ENCODE measurements at places on chromosomes 1 and 21.

GRCh38 chr21:25385341-25385740, 221.9 kb downstream of the MRPL39 start:
- no peaks in the 10 kb centered on the region for H3K27me3 ChIP-seq
- no peaks in the 10 kb centered on the region for H3K36me3 ChIP-seq
- DNase-seq, result no peak
- H3K4me1 ChIP-seq, result peaks cover 7% of the 10 kb centered on the region

DNA sequence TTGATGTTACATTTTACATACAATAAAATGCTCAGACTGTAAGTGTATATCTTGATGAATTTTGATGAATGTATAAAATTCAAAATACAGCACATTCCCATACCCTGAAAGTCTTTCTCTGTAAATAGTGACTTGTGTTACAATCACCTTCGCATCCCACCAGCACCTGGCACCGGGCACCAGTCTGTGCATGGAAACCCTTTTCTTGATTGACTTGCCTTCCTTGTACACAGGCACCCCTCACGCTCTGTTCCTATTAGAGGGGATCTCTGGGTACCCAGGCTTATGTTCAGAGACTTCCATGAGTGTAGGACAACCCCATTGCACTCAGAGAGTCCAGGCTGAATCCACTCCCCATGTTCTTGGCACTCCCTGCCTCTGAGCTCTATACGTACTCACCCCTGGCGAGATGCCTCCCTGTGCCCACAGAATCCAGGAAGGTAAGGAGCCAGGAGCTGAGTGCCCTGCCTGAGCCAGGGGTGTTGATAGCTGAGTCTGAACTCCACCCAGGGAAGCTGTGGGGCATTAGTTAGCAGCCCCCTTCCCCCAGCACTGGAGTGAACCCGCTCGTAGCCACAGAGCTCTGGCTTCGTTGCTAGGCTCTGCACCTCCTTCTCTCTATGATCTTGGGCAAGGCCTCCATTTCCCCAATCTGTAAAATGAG, 22.5 kb upstream of the PKP1 start:
- no peak overlapping the region for H3K27ac ChIP-seq
- H3K27me3 ChIP-seq, result peaks cover 38% of the 10 kb centered on the region
- H3K4me3 ChIP-seq, result no peak overlapping the region
- H3K36me3 ChIP-seq, result no peaks in the 10 kb centered on the region
- no peaks in the 10 kb centered on the region for H3K4me1 ChIP-seq

GRCh38 chr1:176809292-176809691, 346.3 kb downstream of the PAPPA2 start:
- H3K4me3 ChIP-seq, result no peak overlapping the region
- no peaks in the 10 kb centered on the region for H3K4me1 ChIP-seq
- no peak overlapping the region for H3K27ac ChIP-seq
- no peaks in the 10 kb centered on the region for H3K36me3 ChIP-seq
- no peak for DNase-seq
- H3K27me3 ChIP-seq, result peaks cover 6% of the 10 kb centered on the region

DNA sequence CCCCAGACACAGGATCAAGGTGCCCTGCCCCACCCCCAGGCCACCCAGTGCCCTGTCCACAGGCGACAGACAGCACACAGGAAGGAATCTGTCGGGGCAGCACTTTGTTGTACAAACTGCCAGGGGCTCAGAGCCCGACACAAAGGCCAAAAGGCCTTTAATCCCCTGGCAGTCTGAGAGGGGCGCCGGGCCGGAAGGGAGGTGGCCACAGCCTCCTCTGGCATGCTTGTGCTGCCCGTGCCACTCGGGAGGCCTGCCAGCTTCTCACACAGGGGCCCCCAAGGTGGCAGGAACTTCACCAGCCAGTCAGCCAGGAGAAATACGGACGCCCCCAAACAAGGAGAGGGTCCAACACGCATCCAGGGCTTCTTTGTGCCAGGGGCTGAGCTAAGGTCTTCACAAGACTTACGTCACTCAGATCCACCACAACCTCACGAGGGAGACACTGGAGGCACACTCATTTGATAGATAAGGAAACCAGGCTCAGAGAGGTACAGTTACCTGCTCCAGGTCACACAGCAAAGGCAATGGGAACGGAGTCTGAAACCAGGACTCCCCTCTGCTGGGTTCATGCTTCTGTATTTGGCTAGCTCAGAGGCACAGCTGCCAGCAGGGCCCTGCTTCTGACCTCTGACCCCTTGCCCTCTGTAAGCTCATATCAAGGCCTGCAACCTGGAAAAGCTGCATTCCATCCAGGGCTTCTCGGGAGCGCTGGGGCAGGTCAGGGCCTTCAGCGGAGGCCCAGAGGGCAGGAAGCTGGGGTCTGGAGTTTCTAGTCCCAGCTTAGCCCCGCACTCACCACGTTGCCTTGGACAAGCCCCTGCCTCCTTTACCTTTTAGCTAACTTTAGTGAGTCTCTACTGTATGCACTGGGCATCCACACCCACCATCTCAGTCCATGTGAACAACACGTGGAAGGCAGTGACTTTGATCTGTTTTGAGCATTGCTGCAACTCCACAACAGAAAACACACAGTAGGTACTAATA, 34.8 kb downstream of the HSPG2 start:
- H3K27me3 ChIP-seq, result peaks cover 17% of the 10 kb centered on the region
- H3K4me3 ChIP-seq, result no peak overlapping the region
- H3K27ac ChIP-seq, result no peak overlapping the region
- no peak for DNase-seq
- H3K4me1 ChIP-seq, result peaks cover 11% of the 10 kb centered on the region

GRCh38 chr1:45348966-45349677, 8.9 kb upstream of the MUTYH start:
- no peak for DNase-seq
- H3K27me3 ChIP-seq, result no peaks in the 10 kb centered on the region
- no peaks in the 10 kb centered on the region for H3K36me3 ChIP-seq
- no peak overlapping the region for H3K27ac ChIP-seq
- H3K4me1 ChIP-seq, result no peaks in the 10 kb centered on the region

DNA sequence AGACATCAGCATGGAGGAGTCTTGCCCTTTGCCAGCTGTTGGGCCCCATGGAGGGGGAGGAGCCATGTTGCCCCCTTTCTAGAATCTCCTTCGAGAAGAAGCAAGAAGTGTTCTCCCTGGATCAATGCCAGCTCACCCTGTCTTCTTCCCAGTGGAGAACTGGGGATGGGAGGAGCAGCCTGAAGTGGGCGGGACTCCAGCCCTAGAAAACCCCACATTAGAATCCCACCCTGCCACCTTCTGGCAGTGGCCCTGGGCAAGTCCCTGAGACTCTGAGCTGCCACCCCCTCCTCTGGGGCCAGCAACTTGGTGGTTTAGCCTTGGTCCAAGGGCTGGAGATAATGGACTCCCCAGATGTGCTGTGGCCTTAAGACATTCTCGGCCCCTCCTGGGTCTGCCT, 51.7 kb downstream of the PAX7 start:
- H3K4me3 ChIP-seq, result no peak overlapping the region
- H3K27ac ChIP-seq, result no peak overlapping the region
- no peak for DNase-seq
- peaks cover 42% of the 10 kb centered on the region for H3K27me3 ChIP-seq
- no peaks in the 10 kb centered on the region for H3K4me1 ChIP-seq

DNA sequence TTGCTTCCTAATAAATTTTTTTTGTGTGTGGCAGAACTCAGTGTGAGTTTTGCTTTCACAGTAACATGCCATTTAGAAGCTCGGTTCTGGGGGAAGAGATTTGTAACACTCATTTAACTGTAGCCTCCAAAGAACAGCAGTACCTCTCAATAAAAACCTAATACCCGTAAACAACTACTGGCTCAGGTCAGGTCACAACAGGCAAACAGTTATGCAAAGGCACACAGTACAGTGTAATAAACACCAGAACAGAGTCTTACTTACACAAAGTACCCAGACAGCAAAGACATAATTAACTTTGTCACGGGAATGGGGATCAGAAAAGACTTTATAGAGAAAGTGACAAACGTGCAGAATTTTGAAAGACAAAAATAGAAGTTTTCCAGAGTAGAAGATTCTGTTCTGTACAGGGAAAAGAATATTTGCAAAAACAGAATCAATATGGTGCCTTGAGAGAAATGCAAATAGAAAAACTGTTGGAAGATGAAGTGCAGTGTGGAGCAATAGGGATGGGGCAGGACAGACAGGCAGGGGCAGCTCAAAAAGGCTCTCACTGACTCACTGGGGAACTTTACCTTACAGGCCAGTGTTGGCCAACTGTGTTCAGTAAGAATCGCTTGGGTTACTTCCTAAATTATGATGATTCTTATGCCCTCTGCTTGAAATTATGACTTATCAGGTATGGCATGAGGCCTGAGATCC, 38.8 kb downstream of the EGLN1 start:
- H3K27me3 ChIP-seq, result no peaks in the 10 kb centered on the region
- no peak for DNase-seq
- peaks cover 43% of the 10 kb centered on the region for H3K4me1 ChIP-seq
- H3K4me3 ChIP-seq, result no peak overlapping the region

DNA sequence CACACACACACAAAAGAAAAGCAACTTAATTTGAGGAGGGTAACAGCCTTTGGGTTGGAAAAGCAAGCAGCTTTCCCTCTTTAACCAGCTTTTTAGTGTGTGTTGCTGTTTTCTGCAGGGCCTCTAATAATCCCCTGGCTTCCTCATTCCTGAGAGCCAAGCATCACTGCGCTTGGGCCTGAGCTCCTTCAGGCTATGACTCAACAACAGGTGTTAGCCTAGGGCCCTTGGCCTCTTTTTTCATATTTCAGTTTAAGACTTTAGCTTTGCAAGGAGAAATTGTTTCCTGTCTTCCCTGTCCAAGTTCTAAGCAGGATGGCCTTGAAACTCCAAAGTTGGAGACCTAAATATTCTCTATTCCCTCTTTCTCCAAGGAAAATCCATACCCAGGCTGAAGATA, 26.2 kb upstream of the SNX27 start:
- DNase-seq, result no peak
- no peak overlapping the region for H3K27ac ChIP-seq
- H3K4me3 ChIP-seq, result no peak overlapping the region
- peaks cover 9% of the 10 kb centered on the region for H3K36me3 ChIP-seq
- peaks cover 14% of the 10 kb centered on the region for H3K27me3 ChIP-seq

DNA sequence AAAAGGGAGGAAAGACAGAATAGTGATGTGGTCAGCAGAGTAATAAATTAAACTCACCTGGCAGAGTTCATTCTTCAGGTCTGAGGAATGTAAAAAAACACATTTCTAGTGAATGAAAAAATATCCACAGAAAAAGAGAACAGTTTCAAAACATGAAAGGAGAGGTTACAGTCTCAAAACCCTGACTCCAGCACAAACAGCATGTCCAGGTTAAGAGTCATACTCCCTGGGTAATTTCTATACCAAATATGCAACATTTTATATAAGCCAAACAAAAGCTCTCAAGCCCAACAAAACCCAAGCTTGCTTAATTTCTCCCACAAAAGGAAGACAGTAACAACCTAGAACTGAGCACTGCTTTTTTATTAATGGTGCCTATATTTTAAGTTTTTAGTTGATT, 173.0 kb downstream of the NTMT2 start:
- peaks cover 16% of the 10 kb centered on the region for H3K27me3 ChIP-seq
- H3K4me1 ChIP-seq, result no peaks in the 10 kb centered on the region
- DNase-seq, result no peak
- no peak overlapping the region for H3K4me3 ChIP-seq
- H3K36me3 ChIP-seq, result no peaks in the 10 kb centered on the region

GRCh38 chr1:88791192-88791591, 100.2 kb downstream of the GTF2B start:
- no peak overlapping the region for H3K27ac ChIP-seq
- no peaks in the 10 kb centered on the region for H3K27me3 ChIP-seq
- H3K4me1 ChIP-seq, result no peaks in the 10 kb centered on the region
- no peak for DNase-seq

GRCh38 chr1:11059155-11059967, 457 bp downstream of the SRM start:
- H3K27ac ChIP-seq, result peak overlapping the region; percentile 70
- no peaks in the 10 kb centered on the region for H3K36me3 ChIP-seq
- H3K4me1 ChIP-seq, result peaks cover 29% of the 10 kb centered on the region
- peak overlapping the region; percentile 93 for H3K4me3 ChIP-seq
- no peaks in the 10 kb centered on the region for H3K27me3 ChIP-seq

DNA sequence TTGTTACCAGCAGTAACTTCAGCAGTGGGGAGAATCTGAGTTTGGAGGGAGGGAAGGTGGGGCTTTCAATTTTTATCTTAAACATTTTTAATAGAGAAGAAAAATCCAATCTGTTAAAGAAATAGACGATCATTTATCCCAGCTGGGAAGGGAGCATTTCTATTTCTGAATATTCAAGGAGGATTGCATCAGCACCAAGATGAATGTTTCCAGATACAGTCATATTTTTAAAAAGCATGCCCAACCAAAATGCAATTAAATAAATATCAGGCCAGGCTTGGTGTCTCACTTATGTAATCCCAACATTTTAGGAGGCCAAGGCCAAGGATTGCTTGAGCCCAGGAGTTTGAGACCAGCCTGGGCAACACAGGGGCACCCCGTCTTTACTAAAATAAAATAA, 1.7 kb upstream of the ATP1A4 start:
- no peak overlapping the region for H3K27ac ChIP-seq
- no peak for DNase-seq
- H3K4me1 ChIP-seq, result peaks cover 4% of the 10 kb centered on the region
- no peaks in the 10 kb centered on the region for H3K36me3 ChIP-seq

- H3K27ac ChIP-seq, result no peak overlapping the region
- no peak for DNase-seq
- H3K4me3 ChIP-seq, result no peak overlapping the region
- no peaks in the 10 kb centered on the region for H3K36me3 ChIP-seq
- H3K4me1 ChIP-seq, result peaks cover 56% of the 10 kb centered on the region
- H3K27me3 ChIP-seq, result no peaks in the 10 kb centered on the region
Observed at GRCh38 chr1:206101351-206102045, 15.7 kb downstream of the AVPR1B start.
